ENCODE measurements at places on chromosomes 16 and 17.
A peak's percentile ranks its signal among the peaks of the same experiment; 100 is the strongest.

- DNase-seq, result no peak
These were observed 261.3 kb downstream of the ZFHX3 start for GRCh38 chr16:72786606-72787005.

GRCh38 chr16:88375236-88375975, 7.4 kb upstream of the ZNF469 start:
- no peak for DNase-seq

- no peak for DNase-seq
These were observed 251.0 kb upstream of the TNRC6C start for GRCh38 chr17:77707546-77707945.

GRCh38 chr17:27473748-27474609, 17.7 kb downstream of the KSR1 start:
- DNase-seq, result peak; percentile 69

DNA sequence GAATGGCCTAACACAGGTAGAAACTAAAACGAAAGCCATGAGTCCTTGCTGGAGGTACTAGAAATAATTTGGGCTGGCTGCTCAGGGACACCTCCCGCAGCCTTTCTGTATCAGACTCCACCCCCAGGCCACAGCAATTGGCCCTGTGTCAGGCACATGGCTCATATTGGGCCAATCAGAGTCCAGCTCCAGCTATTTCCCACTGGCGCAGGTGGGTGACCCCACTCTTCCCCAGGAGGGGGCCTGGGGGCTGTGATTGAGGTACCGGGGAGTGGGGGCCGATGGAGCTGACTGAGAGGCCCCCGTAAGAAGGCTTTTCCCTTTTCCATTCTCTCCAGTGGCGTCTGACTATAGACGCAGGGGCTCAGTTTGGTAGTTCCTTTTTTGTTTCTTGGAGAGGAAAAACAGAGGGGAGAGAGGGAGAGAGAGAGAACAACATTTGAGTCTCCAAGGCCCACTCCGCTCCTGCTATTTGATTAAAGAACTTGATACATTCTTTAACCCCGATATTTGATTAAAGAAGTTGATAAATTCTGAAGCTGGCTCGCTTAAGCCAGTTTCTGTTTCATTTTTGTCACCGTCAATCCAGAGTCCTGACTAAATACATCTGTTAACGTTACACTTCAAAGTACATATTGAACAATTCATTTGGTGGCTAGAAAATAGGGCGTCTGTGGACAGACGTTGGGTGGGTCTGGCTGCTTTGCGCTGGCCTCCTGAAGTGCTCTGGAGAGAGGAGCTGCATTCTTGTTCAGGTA, 26.3 kb downstream of the FOXL1 start:
- peak; percentile 11 for DNase-seq

- no peak for DNase-seq
These were observed 26.2 kb upstream of the IRF8 start for GRCh38 chr16:85872734-85873133.

DNA sequence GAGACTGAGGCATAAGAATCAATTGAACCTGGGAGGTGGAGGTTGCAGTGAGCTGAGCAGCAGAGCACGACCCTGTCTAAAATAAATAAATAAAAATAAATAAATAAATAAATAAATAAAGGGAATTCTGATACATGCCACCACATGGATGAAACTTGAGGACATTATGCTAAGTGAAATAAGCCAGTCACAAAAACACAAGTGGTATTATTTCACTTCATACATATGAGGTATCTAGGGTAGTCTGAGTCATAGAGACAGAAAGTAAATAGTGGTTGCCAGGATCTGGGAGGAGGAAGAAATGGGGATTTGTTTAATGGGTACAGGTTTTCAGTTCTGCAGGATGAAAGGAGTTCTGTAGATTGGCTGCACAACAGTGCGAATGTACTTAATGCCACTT, 16.3 kb downstream of the PIPOX start:
- DNase-seq, result no peak

DNA sequence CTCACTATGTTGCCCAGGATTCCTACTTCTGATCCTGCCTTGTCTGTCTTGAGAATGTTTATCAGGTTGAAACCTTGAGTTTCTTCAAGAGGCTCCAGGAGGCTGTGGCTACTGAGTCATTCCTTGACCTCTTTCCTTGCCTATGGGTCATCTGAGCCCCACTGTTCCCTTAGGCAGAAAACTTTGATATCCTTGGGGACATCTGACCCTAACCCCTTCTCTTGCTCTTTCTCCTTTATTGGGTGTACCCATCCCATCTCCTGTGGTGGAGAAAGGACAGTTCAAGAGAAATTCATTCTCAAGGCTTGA, 12.5 kb downstream of the ARL4D start:
- DNase-seq, result no peak

GRCh38 chr16:81277541-81278080, 37.2 kb upstream of the GAN start:
- no peak for DNase-seq

- no peak for DNase-seq
These were observed 53.5 kb downstream of the PARN start for GRCh38 chr16:14576532-14576931.

- no peak for DNase-seq
These were observed 376.4 kb downstream of the SLC39A11 start for GRCh38 chr17:72715906-72716572.

DNA sequence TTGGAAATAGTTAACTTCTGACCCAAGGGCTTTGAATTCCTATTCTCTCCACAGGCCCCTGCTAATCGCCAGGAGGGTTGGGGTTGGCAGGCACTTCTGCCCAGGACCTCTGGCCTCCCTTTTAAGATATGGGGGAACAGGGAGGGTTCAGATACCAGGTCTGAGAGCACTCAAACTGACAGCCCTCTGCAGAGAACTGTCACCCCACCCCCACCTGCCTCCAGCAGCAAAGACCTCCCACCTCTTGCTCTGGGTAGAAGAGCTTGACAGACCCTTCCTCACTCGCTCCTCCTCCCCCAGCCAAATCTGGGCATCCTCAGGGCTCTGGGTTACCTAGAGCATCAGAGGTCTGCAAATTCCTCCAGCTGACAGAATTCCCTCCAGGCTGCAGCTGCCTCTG, 11.6 kb downstream of the CDH3 start:
- no peak for DNase-seq

- DNase-seq, result no peak
These were observed 12.5 kb downstream of the CYB5B start for GRCh38 chr16:69436896-69437295.

DNA sequence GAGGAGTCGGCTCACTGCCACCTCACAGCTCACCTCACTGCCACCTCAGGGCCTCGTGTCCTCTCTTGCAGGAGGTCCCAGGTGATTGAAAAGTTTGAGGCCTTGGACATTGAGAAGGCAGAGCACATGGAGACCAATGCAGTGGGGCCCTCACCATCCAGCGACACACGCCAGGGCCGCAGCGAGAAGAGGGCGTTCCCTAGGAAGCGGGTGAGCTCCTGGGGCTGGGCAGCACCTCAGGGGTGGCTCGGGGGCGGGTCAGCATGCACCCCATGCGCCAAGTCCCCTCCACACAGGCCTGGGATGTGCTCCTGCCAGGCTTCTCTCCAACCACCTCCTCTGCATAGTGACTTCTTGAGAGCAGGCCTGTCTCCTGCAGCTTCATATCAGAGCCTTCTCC, 63.6 kb downstream of the PLD6 start:
- DNase-seq, result no peak

GRCh38 chr17:35244341-35245195, 1.7 kb downstream of the SLFN5 start:
- peak; percentile 85 for DNase-seq

- no peak for DNase-seq
These were observed 41.9 kb downstream of the PIGL start for GRCh38 chr17:16258901-16259300.

- no peak for DNase-seq
These were observed 378.9 kb downstream of the PMP22 start for GRCh38 chr17:14886200-14886739.

- no peak for DNase-seq
These were observed 16.2 kb upstream of the TNRC6C start for GRCh38 chr17:77942112-77942988.

- DNase-seq, result no peak
These were observed 43.3 kb downstream of the GRIN2A start for GRCh38 chr16:10138881-10139280.

GRCh38 chr17:33475594-33475993, 182.5 kb upstream of the ASIC2 start:
- DNase-seq, result no peak

DNA sequence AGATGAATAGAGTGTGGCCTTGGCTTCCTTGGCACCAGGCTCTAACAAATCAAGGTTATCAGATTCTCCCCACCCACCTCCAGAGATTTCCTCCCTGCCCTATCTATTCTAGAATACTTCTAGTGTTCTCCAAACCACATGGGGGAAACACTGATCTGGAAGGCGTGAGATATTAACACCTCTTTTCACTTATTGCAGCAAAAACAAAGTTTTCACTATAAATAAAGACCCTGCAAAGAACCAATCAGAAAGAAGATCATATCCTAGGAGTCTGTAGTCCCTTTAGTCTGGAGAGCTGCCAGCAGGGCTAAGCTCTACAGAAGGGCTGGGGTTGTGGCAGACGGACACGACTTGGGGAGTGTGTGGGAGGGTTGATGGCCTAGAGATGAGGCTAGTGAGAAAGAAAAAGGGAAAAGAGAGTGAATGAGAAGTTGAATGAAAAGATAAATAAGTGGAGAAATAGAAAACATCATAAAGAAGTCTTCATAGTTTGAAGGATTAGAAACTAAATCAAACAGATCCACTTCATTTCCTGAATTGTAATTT, 8.6 kb upstream of the SKAP1 start:
- DNase-seq, result no peak

DNA sequence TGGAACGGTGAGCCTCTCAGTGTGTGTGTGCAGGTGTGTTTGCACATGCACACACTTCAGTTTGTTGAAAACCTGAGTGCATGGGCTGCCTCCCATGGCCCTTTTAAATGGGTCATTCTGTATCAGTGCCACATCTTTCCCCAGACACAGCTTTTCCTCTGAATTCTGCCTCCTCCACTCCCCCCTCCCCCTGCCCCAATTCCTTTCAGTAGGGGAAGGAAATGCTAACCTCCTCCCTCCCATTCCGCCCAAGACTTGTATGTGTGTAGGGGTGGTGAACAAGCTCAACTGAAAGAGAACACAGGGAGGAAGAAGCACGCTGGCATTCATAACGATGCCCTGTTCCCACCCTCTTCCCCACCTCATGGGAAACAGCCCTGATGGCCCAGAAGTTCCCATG, 34.3 kb downstream of the C17orf75 start:
- DNase-seq, result no peak

DNA sequence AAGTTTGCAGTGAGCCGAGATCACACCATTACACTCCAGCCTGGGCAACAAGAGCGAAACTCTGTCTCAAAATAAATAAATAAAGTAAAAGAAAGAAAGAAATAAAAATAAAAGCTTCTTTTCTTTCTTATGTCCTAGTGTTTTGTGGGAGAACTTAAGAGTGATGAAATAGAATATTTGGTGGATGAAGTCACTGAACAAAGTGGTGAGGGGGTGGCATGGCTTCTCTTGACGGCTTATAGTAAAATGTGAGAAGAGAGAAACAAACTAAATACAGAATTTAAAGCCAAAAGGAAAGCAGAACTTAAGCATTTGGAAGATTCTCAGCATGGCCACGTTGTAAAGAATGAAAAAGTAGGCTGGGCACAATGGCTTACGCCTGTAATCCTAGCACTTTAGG, 15.3 kb downstream of the SGF29 start:
- no peak for DNase-seq

- DNase-seq, result no peak
These were observed 259.0 kb upstream of the MYOCD start for GRCh38 chr17:12406623-12407215.

DNA sequence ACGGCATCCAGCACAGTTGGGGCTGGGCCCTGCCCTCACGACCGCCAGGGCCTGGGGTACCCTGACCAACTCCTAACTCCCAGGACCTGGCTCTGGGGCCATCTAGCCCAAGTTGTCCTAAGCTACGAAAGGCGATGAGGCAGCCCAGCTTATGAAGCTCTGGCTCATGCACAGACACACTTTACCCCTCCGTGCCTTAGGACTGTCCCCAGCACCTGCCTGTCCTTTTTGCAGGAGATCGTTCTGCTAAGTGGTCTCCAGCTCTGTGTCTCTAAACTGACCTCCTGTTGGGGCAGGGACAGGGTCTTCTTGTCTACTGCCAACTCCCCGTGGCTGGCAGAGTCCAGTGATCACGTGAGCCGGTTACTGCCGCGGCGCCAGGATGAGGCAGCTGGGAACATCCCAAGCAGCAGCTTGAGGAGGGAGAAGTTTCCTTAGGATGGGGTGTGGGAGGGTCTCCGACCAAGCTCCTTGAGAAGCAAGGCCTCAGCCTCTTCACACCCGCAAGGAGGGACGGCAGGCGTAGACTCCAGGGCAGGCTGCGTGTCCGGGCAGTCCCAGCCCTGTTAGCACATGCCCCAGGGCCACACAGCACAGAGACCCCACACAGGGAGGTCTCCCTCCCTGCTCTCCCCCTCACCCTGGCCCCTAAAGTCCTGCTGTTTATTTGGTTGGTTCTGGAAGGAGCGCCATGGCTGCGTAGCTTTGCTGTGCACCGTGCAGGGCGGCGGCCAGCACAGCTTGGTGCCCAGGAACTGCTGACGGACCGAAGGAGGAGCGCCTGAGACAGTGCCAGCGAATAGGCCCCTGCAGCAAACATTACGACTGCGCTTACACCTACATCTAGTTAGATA, 16.4 kb upstream of the METRNL start:
- no peak for DNase-seq

DNA sequence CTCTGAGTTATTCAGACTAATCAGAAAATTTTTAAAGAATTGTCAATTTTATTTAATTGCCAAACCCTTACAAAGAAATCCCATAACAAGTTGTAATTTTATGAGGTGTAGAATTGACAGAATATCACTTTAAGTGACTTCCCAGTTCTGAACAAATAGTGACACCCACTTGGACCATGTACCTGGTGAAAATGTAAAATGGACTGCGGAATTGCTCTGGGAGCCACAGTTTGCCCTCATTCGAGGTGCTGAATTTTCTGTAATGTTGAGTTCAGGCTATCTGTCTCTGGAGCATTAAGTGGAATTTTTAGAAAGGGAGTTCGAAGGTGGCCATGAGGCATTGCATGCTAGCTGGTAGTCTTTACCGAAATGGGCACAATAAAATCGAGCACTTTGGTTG, 5.1 kb downstream of the GNAO1 start:
- no peak for DNase-seq

DNA sequence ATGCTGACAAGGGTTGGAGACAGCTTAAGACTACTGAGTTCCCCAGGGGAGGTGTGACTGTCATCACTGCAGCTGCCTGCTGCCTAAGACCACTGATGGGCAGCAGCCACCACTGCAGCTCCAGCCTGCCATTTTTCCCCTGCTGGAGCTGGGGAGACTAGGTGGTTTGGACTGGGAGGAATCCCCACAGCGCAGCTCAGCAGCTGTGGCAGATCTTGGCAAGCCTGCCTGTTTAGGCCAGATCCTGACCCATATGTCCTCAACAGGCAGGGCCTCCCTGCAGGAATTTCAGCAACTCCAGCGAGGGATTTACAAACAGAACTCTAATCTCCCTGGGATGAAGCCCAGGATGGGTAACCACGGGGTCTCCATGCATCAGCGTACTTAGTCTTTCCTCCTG, 356.4 kb upstream of the TOM1L1 start:
- no peak for DNase-seq

Measured in stimulated activated CD8-positive, alpha-beta memory T cell treated with anti-CD3 and anti-CD28 coated beads, Interleukin-2, amount 100 ng/mL, for 48 hours (primary cell).